ENCODE measurements at places on chromosomes 1 and 21. TPM values are rescaled to one million over a fixed set of nuclear protein-coding genes. Genes with fewer than 3 reads are reported as not detected.

OR2T29 gene
- not detected for total RNA-seq

EXOSC10 gene
- total RNA-seq: 44.9 TPM

REN gene
- total RNA-seq: 0.66 TPM

KIF14 gene
- 14.4 TPM for total RNA-seq

PDE9A gene
- 8.2 TPM for total RNA-seq

LRRIQ3 gene
- 1.4 TPM for total RNA-seq

PEX10 gene
- 8.8 TPM for total RNA-seq

MATN1 gene
- total RNA-seq: 0.14 TPM

DDR2 gene
- total RNA-seq: 2.4 TPM

SMG7 gene
- total RNA-seq: 13.4 TPM

FMN2 gene
- total RNA-seq: 0.24 TPM

IL19 gene
- 0.28 TPM for total RNA-seq

CHML gene
- total RNA-seq: 13.3 TPM

UFC1 gene
- total RNA-seq: 93.5 TPM

PRXL2B gene
- total RNA-seq: 11.8 TPM

BRINP3 gene
- total RNA-seq: 0.47 TPM

RNU1-2 gene
- 17,380 TPM for total RNA-seq

MAP10 gene
- 8.6 TPM for total RNA-seq

OSCP1 gene
- total RNA-seq: 4.0 TPM

FCRL1 gene
- 0.61 TPM for total RNA-seq

C8B gene
- total RNA-seq: not detected

LRRC3 gene
- 0.24 TPM for total RNA-seq

HMGN1 gene
- 457 TPM for total RNA-seq

CDA gene
- total RNA-seq: 0.33 TPM

PKLR gene
- 0.19 TPM for total RNA-seq
